ENCODE measurements at places on chromosomes 3 and 15.

- no peak for DNase-seq
These were observed 29.7 kb downstream of the STARD9 start for GRCh38 chr15:42604894-42605744.

- no peak for DNase-seq
These were observed 103.7 kb downstream of the FRMD4B start for GRCh38 chr3:69282181-69282580.

DNA sequence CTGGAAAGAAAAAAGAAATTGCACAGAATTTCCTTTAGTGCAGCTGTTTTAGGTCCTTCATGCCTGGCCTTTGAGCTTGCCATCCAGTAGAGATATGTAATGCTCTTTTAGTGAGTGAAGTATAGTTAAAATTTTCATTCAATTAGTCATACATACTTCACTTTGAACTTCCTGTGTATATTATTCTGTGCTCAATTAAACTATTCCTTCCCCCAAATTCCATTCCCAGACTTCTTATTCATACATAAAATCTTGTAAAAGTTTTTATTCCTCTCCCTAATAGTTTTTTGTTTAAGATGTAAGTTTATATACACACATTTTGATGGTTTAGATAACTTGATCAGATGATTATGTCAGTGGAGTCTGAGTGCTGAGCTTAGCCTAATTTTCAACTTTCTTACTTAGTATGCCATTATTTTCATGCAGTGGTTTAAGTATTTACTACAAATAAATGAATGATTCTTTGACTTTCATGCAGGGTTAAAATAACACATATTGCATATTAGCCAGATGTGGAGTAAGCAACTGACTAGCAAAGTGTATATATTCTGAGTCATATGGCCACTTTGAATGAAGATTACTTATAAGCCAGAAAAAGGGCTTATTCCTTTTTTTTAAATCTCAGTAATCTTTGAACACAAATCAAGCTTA is 42.5 kb upstream of the ABHD10 start:
- DNase-seq, result no peak

DNA sequence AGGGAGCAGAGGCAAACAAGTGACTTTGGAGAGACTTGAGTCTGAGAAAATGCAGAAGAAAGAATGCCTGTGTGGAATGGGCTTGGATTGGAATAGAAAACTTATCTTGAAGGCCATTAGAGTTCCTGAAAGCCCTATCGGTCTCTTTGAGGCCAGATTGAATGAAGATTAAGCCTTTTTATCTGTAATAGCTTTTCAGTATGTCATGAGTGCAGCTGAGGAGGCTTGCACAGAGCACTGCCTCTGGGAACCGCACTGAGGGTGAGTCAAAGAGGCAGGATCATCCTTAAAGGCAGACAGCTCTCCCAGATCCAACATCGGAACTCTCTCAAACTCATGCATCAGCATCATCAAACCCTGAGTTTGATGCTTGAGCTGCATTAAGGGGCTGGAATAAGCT is 515.2 kb downstream of the NTRK3 start:
- no peak for DNase-seq

- DNase-seq, result no peak
These were observed 13.8 kb downstream of the ISG20 start for GRCh38 chr15:88652456-88653199.

- no peak for DNase-seq
These were observed 610.8 kb downstream of the NTRK3 start for GRCh38 chr15:87645723-87646122.

DNA sequence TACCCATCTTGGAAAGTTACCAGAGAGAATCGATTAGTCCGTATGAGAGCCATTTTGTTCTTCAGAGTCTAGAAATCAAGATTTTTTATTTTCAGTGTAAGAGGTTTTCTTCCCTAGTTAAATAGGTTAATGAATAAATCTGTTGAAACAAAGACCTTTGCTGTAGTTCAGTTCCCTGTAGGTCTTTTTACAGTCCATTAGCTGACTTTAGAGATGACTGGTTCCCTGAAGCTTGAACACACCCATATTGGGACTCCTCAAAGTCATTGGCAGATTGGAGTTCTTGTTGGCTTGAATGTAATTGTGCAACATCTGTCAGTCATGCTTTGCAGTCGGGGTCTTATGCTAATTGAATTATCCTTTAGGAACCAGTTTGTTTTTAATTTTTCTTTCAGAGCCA is 45.3 kb downstream of the SEMA6D start:
- DNase-seq, result no peak

DNA sequence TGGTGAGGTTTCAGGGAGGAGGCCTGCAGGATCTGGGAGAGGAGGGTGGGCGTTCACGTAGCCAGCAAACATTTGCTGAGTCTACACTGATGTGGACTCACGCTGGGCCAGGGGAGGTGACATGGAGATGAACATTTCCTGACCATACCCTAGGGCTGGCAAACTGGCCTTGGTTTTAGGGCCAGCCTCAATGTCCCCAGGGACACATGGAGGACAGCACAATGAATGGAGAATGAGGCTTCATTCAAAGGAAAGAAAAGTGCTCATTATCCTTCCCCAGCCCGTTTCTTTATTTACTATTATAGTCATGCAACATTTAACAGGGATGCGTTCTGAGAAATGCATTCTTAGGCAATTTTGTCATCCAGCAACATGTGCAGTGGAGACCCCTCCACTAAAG is 26.8 kb downstream of the ACAN start:
- no peak for DNase-seq

GRCh38 chr3:159971311-159971710 is 17.3 kb upstream of the IL12A start:
- no peak for DNase-seq

- no peak for DNase-seq
These were observed 299.2 kb upstream of the POU1F1 start for GRCh38 chr3:87575550-87575949.

- DNase-seq, result no peak
These were observed 127.8 kb downstream of the STAG1 start for GRCh38 chr3:136624371-136624770.

GRCh38 chr15:71239592-71240364 is 124.5 kb downstream of the THSD4 start:
- no peak for DNase-seq

DNA sequence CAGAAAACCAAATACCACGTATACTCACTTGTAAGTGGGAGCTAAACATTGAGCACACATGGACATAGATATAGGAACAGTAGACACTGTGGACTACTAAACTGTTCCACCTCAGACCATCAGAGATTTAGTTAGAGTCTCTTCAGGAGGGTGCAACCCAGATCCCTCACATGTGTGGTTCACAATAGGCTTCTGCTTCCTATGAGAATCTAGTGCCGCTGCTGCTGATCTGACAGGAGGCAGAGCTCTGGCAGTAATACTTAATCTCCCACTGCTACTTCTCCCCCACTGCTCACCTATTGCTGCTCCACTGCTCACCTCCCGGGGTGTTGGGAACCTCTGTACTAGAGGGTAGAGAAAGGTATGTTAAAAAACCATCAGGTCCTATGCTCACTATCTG is 533.3 kb downstream of the NSUN3 start:
- no peak for DNase-seq

GRCh38 chr15:41051139-41051538 is 64.9 kb downstream of the INO80 start:
- DNase-seq, result no peak

GRCh38 chr3:105799286-105799685 is 69.5 kb downstream of the CBLB start:
- no peak for DNase-seq

DNA sequence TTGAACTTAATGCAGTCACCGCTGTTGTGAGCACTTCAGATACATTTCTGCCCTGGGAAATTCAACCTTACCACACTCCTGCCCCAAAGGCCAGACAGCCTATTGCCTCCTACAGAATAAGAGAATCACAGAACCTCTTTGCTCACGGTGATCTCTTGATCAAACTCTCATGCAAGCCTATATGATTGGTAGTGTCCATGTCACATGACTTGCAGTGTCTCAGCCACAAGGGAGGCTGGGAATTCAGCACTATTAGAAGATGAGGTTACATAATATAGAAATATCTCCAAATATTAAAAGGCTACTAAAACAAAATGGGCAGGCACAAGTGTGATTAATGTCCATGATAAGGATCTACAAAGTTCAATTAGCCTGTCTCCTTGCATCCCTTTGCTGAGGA is 3.8 kb upstream of the PCOLCE2 start:
- no peak for DNase-seq

GRCh38 chr3:133937061-133937686 is 41.5 kb upstream of the RAB6B start:
- DNase-seq, result no peak

GRCh38 chr15:79944622-79945021 is 26.4 kb downstream of the BCL2A1 start:
- DNase-seq, result no peak

- no peak for DNase-seq
These were observed 68.1 kb upstream of the CTNNB1 start for GRCh38 chr3:41131224-41131623.
